ENCODE measurements at places on chromosomes 4 and X.

DNA sequence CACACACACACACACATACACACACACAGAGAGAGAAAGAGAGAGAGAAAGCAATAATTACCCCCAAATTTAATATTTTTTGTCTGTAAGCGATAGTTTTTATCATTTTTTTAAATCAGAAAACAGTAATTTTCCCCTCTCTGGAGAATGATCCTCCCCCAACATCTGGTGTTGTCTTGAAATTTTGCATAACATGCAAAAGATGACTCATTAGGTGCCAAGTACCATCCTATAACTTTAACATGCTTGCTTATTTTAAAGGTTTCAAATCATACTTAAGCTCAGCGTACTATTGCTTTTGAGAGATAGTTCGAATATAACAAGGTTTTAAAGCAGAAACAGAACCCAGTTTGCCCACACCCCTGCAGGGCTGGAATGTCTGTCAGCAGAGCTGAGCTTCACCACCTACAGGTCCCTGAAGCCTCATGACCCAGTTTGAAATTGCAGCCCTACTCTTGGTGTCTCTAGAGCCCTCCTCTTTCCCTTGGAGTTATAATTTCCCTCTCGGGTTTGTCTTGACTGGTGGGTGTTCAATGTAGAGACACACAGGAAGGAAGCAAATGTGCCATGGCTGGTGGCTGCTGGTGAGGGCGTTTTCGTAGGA is 175.0 kb upstream of the HS3ST1 start:
- no peak for DNase-seq

DNA sequence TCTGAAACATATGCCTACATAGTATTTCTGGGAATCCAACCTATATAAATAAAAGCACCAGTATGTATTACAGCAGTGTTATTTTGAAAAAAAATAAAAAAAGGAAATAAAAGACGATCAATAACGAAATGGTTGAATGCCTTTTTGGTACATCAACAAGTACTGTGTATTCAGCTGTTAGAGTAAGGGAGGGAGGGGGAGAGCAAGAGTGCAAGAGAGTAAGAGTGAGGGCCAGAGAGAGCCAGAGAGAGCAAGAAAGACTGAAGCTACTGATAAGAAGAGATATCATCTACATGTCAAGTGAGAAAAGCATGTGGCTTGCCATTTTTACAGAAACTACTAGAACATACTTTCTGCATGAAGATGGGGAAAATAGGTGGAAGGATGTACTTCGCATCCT is 1.8 kb downstream of the SPIN4 start:
- no peak for DNase-seq

DNA sequence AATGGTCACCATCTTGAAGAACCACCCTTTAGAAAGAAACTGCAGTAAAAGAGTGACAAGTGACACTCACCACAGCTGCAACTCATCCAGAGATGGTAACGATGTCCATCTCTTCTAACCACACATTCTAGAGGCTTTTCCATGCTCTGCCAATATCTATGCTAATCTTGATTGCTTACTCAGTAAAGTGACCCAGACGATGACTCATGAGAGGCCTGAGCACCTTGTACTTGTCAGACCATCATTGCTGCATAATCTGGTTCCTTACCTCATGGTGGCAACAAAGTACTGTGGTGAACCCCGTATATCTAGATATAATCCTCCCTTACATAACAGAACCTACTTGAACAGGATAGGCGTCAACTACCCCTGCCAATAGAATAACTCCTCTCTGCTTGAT is 75.6 kb downstream of the CCNG2 start:
- no peak for DNase-seq

GRCh38 chr4:33911959-33912358 is 2332.4 kb downstream of the ARAP2 start:
- no peak for DNase-seq

DNA sequence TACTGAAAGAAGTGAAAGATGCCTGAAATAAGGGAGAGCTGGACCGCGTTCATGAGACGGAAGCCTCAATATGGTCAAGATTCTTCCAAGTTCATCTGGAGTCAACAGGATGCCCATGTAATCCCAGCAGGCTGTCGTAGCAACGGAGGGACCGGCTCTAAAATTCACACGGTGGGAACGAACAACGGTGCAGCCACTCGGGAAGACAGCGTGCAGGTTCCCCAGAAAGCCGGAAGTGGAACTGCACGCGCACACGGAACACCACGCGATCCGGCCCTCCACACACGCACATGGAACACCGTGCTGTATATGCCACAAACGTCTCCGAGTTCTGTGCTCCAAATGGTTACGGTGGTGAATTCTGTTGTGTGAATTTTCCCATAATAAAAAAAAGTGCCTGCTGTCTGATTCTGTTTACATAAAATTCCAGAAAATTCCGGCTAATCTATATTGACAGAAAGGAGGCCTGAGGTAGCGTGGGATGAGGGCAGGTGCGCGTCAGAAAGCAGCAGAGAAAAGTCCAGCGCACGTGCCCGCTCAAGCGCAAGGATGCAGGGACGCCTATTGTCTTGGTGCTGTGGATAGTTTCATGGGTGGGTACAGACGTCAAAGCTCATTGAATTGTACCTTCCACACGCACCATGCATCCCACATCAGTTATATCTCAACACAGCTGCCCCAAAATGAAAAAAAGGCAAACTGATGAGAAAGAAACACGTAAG is 31.2 kb downstream of the PPP2R3B start:
- no peak for DNase-seq

DNA sequence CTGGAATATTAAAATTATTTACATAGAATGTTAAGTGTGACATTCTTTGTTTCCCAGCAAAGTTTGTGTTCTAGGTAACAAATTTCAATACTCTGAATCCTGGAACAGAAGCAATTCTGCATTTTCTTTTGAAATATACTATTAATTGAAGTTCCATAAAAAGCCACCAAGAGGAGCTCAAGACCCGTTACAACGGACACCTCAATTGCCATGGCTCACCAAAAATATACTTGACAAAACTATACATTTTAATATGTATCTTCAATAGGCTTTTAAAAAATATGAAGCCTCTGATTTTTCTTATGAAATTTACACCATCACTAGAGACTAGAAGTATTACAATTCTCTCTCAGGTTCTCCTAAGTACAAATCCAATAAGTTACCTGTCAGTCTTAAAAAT is 111.4 kb downstream of the NYX start:
- no peak for DNase-seq

- no peak for DNase-seq
Observed at GRCh38 chr4:40196724-40197281, at the start of gene RHOH. TSS of gene RHOH (plus strand) at chr4:40197031. CDS start at chr4:40243387, 46,356 bp downstream.

Measured in AG09319 (cell line).